ENCODE measurements at places on chromosomes 4 and X. TPM values are rescaled to one million over a fixed set of nuclear protein-coding genes. Genes with fewer than 3 reads are reported as not detected.
A peak's percentile ranks its signal among the peaks of the same experiment; 100 is the strongest.

DNA sequence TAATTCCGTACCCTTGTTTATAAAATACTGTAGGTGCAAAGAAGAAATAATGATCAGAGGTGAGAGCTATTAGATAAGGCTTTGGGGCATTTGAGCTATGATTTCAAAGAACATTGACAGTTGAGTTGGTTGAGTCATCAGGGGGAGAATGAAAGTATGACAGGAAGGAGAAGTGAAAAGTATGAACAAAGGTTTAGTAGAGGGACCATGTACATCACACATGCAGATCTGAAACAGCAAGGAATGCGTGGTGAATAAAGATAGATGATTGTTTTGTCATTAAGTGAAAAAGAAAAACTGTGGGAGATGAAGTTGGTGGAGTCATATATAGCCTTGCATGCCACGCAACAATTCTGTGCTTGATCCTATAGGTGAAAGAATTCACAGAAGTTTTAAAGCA is 163.1 kb downstream of the ARAP2 start:
- no peak for DNase-seq

DNA sequence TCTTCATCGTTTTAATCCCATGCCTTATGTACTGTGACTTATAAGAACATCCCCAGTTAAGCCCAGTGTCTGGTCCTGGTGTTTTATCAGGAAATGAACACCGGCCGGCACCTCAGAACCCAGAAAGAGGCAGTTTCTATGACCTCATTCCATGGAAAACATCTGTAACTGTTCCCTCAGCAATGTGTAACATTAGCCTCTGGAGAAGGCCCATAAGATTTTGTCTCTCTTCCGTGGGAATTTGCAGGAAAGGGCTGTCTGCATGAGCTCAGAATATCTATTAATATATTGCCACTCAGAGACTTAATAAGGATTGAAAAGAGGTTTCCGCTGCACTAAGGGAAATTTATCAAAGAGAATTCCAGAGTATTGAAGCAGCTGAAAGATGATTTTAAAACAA is 3.1 kb upstream of the TCEANC start:
- no peak for DNase-seq

- peak; percentile 41 for DNase-seq
Observed at GRCh38 chr4:87853108-87853507, 20.3 kb downstream of the MEPE start.

DNA sequence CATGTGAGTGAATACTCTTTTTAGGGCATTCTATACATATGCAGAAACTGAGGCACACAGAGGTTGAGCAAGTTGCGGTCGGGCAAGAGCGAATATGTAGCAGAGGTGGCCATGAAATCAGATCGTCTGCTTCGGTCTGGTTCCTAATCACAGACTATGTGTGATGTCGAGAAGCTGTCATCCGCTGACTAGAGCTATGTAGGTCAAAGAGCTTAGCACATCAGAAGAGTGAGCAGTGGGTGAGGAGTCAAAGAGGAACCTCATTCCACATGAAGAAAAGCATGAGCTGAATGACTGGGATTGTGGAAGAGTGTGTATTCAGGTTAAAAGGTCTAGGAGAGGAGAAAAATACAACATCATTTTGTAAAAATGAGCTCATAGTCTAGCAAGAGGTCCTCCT is 19.0 kb downstream of the GAB3 start:
- DNase-seq: no peak

DNA sequence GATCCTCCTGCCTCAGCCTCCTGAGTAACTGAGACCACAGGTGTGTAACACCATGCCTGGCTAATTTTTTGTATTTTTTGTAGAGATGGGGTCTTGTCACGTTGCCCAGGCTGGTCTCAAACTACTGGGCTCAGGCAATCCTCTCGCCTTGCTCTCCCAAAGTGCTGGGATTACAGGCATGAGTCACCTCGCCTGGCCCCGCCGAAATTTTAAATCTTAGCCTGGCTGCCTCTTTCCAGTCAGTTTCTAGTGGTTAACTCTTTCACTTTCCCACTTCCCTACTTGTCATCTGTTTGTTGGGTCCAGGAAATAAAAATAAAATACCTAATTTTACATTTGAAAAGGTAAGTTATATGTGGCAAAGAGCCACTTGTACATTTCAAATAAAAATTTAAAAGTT is 62.4 kb downstream of the TMEM165 start:
- no peak for DNase-seq

- no peak for DNase-seq
Observed at GRCh38 chr4:55359397-55359916, 13.4 kb downstream of the SRD5A3 start.

GRCh38 chr4:174461466-174462106 is 60.7 kb downstream of the HPGD start:
- DNase-seq: peak; percentile 78

GRCh38 chr4:152951348-152951747 is 15.2 kb downstream of the FHDC1 start:
- peak; percentile 88 for DNase-seq

DNA sequence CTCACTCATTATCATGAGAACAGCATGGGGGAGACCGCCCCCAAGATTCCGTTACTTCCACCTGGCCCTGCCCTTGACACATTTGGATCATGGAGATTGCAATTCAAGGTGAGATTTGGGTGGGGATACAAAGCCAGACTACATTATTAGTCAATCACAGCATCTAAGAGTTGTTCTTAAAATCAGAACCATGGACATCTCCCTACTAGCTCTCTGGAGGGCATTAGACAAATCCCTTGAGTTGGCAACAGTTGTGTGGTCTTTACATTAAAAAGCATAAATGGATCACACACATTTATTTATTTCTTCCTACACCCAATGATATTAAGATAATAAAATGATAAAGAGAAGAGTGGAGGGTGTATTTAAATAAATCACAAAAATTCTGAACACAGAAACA is 262.8 kb upstream of the VCX start:
- DNase-seq: no peak

DNA sequence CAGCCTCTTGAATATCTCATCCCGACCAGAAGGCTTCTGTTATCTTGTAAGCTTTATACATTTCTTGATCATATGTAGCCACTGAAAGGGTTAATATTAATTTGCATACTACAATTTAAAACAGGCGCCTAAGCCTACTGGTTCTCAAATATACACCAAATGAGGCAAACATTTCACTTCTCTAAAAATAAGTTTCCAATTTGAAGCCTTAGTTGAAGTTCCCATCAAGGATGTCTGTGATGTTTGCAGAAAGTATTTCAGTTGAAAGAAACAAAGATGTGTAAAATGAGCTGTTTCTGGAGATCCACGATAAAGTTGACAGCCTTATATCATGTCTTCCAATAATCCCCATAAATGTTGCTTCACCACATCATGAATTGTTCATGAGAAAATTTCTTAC is 70.6 kb downstream of the KIT start:
- DNase-seq: no peak

The PRRG3 gene
- polyA plus RNA-seq: 2.1 TPM

GRCh38 chr4:102301167-102301566 is 44.1 kb downstream of the SLC39A8 start:
- DNase-seq: no peak

The GPR34 gene
- 10.5 TPM for polyA plus RNA-seq

GRCh38 chrX:53882331-53882730 is 161.9 kb downstream of the PHF8 start:
- DNase-seq: peak; percentile 23

DNA sequence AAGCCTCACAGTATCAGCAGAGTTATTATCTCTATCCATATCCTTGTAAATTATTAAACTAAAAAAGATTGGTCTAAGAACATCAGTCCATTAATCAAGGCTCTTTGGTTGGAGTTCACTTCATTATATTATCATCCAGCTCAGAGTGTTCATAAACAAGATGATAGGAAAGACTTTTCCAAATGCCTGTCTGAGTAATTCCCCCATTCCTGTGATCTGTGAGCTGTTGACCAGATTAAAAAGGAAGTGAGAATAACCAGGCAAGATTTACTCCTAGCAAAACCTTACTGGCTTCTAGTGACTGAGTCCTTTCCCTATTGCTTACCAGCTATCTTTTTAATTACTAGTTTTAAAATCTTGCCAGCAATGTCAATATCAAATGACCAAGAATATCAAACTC is 14.9 kb downstream of the PKD2 start:
- peak; percentile 9 for DNase-seq

DNA sequence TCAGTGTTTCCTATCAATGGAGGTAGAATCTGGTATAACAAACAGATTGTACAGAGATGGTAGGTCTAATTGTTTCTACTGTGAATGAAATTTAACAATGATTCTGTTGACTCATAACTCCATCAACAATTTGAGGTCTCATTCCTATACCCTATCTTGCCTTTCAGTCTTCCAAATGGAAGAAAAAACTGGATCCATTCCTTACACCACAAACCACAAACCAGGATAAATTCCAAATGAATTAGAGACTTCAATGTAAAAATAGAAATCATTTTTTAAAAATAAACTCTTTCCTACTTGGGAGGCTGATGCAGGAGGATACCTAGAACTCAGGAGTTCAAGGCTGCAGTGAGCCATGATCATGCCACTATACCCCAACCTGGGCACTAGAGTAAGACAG is 114.4 kb upstream of the WDR44 start:
- DNase-seq: no peak

DNA sequence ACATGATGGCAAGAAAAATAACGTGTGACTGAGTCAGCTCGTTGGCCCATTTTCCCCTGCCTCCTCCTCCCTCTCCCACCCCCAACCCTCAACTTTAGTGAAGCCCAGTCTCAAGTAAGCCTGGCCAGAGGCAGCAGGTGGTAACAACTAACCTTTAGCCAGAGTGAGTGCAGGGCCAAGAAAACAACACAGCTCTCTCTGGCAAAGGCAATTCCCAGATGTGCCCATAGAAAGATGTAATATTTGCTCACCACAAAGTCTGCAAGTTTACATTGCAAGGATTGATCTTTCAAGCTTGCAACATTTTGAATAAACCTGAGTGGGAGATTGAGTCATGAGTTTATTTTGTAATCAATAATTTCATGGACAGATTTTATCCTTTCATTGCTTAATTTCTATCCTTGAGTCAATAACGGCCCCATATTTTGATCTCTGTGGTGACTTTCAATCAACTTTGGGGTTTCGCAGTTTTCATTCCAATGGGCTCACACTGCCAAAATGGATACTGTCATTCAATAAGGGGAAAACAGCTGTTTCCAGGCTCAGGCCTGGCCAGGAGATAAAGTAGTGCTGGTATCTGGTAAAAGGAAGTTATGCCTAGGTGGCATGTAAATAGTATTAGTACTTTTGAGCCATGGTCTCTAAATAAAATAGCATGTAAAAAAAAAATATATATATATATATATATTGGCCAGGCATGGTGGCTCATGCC is 130.7 kb upstream of the TMEM164 start:
- DNase-seq: no peak

DNA sequence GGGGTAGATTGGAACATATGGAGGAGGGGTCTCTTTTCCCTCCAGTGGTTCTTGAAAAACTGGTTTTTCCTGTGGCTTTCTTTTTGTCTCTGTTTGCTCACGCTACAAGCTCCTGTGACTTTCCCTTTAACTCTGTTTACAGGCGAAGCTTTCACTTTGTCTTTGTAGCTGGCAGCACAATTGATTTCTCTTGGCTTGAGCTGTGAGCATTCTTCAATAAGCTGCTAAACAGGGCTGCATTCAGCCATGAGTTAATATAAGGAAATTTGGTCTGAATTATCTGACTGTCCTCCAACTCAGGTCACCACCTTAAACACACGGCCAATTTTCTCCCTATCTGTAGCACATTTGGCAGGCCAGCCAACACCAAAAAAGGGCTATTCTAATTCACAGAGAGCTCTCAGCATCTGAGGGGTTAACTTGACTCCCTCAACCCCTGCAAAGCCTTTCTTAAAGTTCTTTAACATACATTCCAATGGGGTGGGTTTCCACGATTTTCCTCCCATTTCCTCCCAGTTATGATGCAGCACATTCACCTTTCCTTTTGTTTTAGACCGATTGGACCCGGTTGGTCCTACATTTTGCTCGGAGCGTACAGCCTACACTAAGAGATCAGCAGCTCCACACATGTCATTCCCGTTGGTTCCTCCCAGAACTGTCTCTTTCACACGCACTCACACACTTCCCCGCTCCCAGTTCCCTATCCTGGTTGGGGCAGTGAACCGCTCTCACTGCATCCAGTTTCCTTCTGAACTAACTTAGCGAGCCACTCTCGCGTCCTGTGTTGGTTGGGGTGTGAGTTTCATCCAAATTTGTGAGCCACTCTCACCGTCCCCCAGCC is 45.4 kb downstream of the UGT2A3 start:
- peak; percentile 32 for DNase-seq

GRCh38 chr4:127533028-127533700 is 99.6 kb upstream of the INTU start:
- DNase-seq: peak; percentile 50

GRCh38 chrX:10597871-10598270 is 22.5 kb downstream of the MID1 start:
- no peak for DNase-seq

The C4orf51 gene
- not detected for polyA plus RNA-seq

GRCh38 chr4:40228497-40229365 is 31.9 kb downstream of the RHOH start:
- DNase-seq: no peak

The PPP1R2C gene
- not detected for polyA plus RNA-seq

DNA sequence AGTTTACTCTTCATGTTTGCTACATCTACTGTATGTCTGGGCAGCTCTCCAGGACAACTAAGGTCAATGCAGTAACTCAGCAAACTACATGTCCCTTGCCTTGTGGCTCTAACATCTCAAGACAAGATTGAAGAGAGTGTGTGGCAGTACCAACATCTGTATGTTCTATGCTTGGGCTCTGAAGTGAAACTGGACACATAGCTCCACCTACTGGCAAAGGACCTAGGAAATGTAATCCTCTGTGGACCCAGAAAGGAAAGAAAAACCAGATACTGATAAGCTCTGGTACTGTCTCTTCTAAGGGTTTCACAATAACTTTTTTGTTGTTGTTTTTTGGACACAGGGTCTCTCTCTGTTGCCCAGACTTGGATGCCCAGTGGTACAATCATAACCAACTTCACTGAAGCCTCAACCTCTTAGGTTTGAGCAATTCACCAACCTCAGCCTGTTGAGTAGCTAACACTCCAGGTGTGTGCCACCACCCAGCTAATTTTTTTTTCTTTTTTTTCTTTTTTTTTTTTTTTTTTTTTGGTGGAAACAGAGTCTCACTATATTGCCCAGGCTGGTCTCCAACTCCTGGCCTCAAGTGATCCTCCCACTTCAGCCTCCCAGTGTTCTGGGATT is 64.1 kb downstream of the QDPR start:
- DNase-seq: peak; percentile 64

GRCh38 chr4:90137555-90137954 is 10.4 kb downstream of the CCSER1 start:
- DNase-seq: no peak

GRCh38 chr4:142686081-142686480 is 160.0 kb downstream of the INPP4B start:
- DNase-seq: no peak

The NOX1 gene
- polyA plus RNA-seq: 1.8 TPM

All from large intestine (tissue), 12 donors.